CD4-positive, alpha-beta T cell treated with Interferon alpha-2 for 1 hour (primary cell): ENCODE measurements at places on chromosomes 3 and 15.

- no peak for DNase-seq
Observed at GRCh38 chr3:71395470-71395869, 188.1 kb downstream of the FOXP1 start.

GRCh38 chr3:182201456-182202168 lies 489.9 kb downstream of the SOX2 start:
- DNase-seq, result no peak

DNA sequence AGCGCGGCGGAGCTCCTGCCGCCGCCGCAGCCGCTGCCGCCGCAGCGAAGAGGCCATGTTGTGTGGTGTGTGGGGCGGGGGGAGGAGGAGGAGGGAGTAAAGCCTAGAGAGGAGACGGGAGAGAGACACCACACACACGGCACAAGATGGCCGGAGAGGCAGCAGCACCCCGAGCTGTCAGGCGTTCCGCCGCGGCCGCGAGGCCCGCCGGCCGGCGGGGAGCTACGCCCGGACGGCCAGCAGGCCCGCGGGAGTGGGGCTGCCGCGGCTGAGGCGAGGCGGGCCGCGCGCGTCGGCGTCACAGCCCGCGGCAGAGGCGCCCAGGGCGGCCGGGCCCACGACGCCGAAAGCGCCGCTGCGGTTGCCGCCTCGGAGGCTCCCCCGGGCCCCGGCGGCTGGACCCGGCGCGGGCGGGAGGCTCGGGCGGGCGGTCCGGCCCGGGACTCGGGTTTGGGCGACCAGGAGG lies 17.4 kb upstream of the CHD2 start:
- DNase-seq, result no peak

DNA sequence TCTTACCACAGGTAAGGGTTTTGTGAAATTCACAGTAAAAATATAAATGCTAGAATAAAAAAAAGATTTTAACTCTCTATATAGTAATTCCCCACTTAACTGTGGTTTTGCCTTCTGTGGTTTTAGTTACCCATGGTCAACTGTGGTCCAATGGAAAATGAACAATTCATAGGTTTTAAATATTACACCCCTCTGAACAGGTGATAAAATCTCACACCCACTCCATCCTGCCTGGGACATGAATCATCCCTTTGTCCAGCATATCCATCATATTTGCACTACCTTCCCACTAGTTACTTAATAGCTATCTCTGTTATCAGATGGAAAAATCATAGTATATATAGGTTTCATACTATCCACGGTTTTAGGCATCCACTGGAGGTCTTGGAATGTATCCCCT lies 49.2 kb downstream of the HDGFL3 start:
- DNase-seq, result no peak

GRCh38 chr3:123046262-123047061 lies 18.9 kb upstream of the SEMA5B start:
- DNase-seq, result no peak

GRCh38 chr3:71760140-71760539 lies 6.5 kb downstream of the GPR27 start:
- no peak for DNase-seq

- DNase-seq, result no peak
Observed at GRCh38 chr3:150779402-150779858, 16.5 kb upstream of the SIAH2 start.

DNA sequence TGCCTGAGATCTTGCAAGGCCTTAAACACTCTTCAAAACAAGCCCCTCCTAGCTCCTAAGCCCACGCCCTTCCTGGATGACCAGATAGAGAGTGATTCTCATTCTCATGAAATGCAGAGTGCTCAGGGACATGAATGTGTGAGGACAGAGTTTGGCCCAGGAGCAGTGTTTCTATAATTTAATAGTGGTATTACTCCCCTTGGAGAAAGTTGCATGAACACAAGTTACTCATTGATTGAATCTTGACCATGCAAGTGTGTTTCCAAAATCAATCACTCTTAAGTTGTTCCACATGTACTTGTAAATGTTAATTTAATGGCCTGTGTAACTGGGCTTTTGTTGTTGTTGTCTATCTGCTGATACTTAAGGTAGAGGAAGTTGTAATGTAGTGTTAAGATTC lies 181.6 kb downstream of the ADAMTSL3 start:
- no peak for DNase-seq

- peak; percentile 10 for DNase-seq
Observed at GRCh38 chr3:125644036-125645005, 49.0 kb upstream of the OSBPL11 start.

- no peak for DNase-seq
Observed at GRCh38 chr3:194672876-194673275, 885 bp upstream of the LSG1 start.

DNA sequence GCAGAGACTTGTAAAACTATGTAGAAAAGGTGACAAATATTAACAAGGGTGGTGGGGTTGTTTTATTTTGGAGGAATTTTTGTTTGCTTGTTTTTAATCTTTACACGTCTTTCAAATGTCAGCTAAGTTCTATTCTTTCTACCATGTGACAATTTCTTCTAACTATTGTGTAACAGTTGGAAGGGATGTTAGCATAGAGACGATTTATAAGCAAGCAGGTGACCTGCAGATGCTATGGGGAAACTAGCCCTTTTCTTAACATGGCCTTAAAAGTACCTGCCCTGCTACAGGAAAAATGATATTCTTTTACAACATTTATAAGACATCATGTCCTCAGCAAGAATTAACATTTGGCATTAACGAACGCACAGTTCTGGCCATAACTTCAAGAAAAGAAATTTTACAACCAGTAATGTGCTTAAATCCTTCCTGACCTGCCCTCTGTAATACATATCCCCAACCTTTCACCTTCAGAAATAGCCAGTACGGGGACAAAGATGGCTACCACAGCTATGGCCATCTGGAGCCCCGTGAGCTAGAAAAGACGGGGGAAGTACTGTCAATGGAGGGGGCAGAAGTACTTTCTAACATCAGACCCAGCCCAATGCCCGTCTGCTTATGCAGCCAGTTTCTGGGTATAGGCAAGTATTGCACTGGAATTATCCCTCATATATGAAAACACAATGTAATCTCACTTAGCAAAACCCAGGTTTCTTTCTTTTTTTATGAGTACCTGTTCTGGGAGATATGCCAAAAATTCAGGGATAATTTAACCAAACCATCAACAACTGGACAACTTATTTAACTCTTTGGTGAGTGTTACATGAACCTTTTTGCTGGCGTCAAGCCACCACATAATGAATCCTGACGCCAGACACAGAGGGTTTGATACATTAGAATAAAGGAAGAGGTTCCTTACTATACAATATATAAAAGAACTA lies 67.7 kb upstream of the NR2F2 start:
- no peak for DNase-seq

GRCh38 chr3:36075491-36075890 lies 304.8 kb upstream of the STAC start:
- no peak for DNase-seq

- no peak for DNase-seq
Observed at GRCh38 chr3:132381348-132381944, 35.9 kb upstream of the DNAJC13 start.
